ENCODE measurements at places on chromosomes 6 and 20. TPM values are rescaled to one million over a fixed set of nuclear protein-coding genes. Genes with fewer than 3 reads are reported as not detected.

The PRICKLE4 gene
- 17.9 TPM for total RNA-seq

The PKHD1 gene
- total RNA-seq, result 0.83 TPM

The BIRC7 gene
- not detected for total RNA-seq

The NXT1 gene
- 28.9 TPM for total RNA-seq

DNA sequence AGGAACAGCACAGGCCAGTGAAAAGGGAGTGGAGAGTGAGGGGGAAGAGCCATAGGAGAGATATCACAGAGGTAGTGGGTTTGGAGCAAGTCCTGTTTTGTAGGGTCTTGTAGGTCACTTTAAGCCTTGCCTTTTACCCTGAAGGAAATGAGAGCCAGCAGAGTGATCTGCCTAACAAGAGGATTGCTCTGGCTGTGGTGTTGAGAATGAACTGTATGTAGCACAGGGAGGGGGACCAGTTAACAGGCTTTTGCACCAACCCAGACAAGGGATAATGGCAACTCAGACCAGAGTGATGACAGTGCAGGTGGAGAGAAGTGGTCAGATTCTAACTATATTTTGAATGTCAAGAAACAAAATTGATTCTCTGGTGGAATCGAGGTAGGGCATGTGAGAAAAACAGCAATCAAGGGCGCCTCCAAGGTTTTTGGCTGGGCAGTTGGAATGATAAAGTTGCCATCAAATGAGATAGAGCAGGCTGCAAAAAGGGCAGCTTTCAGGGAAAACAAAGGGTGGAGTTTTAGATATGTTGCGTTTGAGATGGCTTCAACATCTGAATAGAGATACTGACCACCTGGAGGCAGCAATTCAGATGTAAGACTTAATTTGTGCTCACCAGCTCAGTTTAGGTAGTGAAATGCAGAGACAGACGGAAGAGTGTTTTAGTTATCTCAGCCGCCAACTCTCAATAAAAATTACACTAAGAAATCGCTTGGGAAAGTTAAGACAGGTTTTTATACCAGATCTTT is 134.4 kb upstream of the BTBD3 start:
- DNase-seq, result no peak

- DNase-seq, result no peak
These were observed 55.3 kb upstream of the CTNNBL1 start for GRCh38 chr20:37638527-37638926.

GRCh38 chr6:130933712-130934200 is 106.5 kb downstream of the SMLR1 start:
- no peak for DNase-seq

- no peak for DNase-seq
These were observed 259.8 kb upstream of the FLRT3 start for GRCh38 chr20:14597206-14597715.

DNA sequence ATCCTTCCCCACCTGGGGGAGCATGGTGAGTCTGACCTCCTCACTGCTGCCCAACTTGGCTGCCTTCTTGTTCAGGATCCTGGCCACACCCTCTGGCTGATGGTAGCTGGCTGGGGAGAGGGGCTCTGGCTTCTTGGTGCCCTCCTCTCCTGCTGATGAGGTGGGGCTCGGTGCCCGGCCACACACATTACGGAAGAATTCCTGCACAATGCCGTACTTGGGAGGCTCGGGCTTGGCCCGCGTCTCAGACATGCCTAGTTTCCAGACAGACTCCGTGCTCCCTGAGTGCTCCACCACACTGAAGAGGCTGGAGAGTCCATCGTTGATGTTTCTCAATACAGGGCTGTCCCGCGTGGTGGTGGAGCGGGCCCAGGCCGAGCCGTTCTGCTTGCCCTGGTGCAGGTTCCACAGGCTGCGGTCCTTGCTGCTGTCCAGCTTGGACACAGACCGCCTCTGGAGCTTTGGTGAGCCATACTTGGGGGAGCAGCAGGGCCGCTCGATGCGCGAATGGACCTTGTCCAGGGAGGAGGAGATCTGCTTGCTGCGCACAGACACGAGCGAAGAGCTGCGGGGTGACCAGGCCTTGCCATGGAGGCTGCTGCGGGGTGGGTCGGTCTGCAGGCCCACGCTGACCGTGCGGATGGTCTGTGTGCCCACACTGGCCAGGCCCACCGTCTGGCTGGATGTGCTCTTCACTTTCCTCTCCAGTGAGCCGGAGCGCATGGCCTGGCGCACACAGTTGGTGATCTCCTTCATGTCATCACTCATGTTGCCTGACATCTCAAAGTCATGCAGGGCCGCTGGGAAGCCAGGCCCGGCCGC is 19.9 kb upstream of the DSN1 start:
- DNase-seq, result no peak

GRCh38 chr6:114564302-114564933 is 221.6 kb upstream of the HS3ST5 start:
- no peak for DNase-seq

- no peak for DNase-seq
These were observed 174.1 kb upstream of the PTPRK start for GRCh38 chr6:128694303-128695009.

GRCh38 chr6:135851442-135852271 is at the start of gene PDE7B:
Gene PDE7B (plus strand): TSS chr6:135851701.
- DNase-seq, result peak; percentile 75

DNA sequence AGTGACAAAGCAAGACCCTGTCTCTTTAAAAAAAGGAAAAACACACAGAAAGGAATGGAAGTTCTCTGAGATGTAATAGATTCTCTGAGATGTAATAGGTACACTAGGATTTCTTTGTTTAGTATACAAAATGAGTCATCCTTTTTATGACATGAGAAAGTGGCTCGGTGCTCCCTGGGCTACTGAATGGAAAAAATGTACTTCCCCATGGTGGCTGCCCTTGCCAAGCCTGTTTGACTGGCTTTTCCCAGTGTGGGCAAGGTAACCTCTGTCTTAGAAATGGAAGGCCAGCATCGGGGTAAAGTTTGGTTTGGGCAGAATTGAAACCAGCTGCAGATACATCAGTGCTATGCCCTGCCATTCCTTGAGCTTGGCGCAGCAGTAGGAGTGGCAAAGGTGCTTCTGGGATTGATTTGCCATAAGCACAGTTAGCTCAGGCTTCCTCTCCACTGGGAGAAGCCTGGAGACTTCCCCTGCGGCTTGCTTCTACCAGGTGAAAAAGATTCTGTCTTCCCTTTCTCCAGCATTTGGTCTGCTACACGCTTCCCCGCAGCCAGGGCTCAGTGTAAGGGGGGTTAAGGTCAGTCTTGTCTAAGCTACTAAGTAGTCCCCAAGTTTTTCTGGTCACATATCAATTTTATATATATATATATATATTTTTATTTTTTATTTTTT is 24.5 kb downstream of the ARFGEF2 start:
- DNase-seq, result no peak

DNA sequence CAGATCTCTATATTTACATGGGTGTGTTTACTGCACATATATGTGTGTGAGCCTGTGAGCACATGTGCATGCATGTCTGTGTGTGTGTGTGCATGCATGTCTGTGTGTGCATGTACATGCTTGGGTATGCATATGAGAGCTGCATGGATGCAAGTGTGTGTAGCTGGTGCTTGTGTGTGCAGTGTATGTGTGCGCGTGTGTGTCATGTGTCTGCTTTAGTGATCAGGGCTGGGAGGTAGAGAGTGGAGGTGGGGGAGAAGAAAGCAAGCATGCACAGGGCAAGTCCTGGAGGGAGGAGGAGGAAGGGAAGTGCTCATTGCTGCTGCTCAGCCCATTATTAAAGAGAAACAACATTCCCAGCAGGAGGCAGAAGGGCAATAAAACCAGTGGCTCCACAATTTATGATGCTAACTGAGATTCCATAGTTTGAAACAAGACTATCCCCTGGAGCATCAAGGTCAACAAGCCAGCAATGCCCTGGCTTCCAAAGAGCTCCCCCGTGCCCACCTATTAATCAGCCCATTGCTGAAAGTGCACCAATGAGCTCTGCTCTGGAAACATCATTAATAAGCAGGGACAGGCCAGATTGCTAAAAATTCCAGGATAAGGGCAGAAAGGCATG is 414.0 kb downstream of the MAFB start:
- no peak for DNase-seq

- no peak for DNase-seq
These were observed 196.6 kb downstream of the LY86 start for GRCh38 chr6:6785163-6785521.

GRCh38 chr6:156395276-156395675 is 381.9 kb upstream of the ARID1B start:
- DNase-seq, result no peak

- no peak for DNase-seq
These were observed 29.9 kb upstream of the AGPAT4 start for GRCh38 chr6:161303628-161304340.

DNA sequence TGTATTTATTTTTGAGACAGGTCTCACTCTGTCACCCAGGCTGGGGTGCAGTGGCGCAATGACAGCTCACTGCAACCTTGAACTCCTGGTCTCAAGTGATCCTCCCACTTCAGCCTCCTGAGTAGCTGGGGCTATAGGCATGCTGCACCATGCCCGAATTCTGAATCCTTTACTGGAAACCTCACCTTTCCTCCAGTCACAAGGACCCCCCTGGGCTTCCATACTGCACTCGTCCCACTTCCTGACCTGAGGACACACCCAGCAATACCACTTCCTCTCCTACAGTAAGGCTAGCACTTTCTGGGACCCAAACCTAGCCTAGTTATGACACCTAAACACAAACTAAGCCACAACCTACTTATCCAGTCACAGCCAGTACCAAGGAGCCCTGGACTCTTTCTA is 68.2 kb downstream of the FAM217A start:
- no peak for DNase-seq

- DNase-seq, result peak; percentile 12
These were observed 104.7 kb downstream of the TMEM242 start for GRCh38 chr6:157218371-157219198.

GRCh38 chr6:75124983-75125382 is 80.9 kb downstream of the COL12A1 start:
- DNase-seq, result no peak

GRCh38 chr6:150200428-150201100 is 57.7 kb downstream of the PPP1R14C start:
- no peak for DNase-seq

Measured in uterus (tissue), 4 donors.